ENCODE measurements at places on chromosomes 5 and 9.
A peak's percentile ranks its signal among the peaks of the same experiment; 100 is the strongest.

DNA sequence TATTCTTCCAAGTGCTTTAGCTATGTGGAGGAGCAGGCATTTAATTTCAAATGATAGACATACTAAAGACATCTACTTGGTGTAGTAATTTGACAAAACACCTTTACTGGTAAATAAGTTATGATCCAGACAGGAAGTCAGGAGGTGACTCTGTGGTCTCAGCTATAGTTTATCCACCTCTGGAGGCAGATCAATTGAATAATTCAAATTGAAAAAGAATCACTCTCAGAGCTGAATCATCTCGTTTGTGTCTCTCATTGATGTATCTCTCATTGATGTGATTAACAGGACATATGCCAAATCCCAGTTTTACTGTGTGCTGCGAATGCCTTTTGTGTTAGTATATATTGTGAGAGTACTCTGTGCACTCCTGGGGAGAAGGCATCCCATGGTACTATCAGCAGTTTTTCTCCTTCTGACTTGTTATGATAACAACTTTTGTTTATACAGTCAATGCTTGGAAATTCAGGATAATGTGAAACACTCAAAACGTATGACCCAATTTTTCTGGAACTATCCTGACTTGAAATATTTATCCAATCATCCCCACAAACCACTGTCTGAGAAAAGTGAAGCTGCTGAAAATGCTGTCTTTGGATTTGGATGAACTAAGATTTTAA, 48.5 kb upstream of the DAB2 start:
- no peak for DNase-seq

DNA sequence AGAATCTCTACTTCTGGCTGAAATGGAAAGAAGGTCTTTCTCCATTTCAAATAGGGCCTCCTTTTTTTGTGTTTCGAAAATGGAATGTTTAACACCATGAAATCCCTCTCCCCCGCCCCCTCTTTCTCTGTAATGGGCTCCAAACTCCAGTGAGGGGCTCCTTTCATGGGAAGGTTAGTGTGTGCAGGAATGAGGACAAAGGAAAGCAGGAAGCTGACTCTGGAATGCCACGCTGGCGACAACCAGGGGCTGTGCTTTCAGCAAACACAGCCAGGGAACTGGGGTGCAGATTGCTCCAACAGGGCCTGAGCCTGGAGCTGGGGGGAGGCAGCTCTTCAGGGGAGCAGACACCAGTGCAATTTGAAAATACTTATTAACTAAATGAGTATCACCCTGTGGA, 82.8 kb downstream of the CRB2 start:
- no peak for DNase-seq

DNA sequence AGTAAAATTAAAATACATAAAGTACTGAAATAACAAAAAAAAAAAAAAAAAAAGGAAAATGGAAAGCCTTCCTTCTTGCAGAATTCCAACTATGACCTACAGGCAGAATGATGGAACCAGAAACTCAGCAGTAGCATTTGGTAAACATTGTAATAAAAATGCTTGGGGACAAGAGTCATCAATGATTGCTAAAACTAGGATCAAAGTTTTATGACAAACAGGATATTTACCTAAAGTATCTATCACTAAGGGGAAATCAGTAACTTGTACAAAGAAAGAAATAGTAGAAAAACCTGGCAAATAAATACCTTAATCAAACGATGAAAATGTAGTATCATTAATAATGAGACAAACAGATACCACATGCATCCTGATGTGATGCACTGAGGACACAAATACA, 17.5 kb downstream of the ERMP1 start:
- no peak for DNase-seq

- no peak for DNase-seq
Measured at GRCh38 chr5:31656806-31657205, 17.9 kb downstream of the PDZD2 start.

GRCh38 chr9:135822374-135822755, 85.0 kb downstream of the CAMSAP1 start:
- DNase-seq = no peak

- DNase-seq = no peak
Measured at GRCh38 chr9:36192196-36192595, 1.5 kb downstream of the CLTA start.

DNA sequence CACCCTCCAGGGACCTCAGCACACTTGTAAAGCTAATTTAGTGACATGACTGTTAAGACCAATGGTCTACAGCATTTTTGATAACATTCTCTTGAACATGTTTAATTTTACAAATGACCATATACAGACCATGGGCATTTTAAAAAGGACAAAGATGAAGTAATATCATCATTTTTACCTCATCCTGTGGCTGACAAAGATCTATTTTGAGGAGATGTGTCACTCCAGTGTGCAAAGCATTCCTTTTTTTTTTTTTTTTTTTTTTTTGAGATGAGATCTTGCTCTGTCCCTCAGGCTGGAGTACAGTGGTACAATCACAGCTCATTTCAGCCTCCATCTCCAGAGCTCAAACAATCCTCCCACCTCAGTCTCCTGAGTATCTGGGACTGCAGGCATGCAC, 118.2 kb upstream of the TBC1D2 start:
- DNase-seq = no peak

DNA sequence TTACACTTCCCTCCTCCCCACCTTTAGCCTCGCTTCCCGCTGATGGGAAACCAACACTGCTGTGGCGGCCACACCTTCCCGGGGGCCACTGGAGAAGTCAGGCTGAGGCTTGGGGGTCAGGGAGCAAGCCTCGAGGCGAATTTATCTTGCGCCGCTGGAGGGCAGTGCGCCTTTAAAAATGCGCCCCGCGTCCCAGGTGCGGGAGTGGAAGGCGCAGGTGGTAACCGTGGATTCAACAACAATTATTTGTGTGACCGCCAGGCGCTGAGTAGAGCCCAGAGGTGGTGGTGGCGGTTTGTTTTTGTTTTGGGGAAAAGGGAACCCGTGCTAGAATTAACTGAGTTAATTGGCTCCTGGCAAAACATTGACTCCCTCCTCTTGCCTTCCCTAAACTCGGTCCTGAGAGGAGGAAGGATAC, 1.1 kb downstream of the CFAP77 start:
- peak; percentile 69 for DNase-seq

GRCh38 chr5:134436523-134437339, 25.1 kb upstream of the CDKN2AIPNL start:
- peak; percentile 38 for DNase-seq

DNA sequence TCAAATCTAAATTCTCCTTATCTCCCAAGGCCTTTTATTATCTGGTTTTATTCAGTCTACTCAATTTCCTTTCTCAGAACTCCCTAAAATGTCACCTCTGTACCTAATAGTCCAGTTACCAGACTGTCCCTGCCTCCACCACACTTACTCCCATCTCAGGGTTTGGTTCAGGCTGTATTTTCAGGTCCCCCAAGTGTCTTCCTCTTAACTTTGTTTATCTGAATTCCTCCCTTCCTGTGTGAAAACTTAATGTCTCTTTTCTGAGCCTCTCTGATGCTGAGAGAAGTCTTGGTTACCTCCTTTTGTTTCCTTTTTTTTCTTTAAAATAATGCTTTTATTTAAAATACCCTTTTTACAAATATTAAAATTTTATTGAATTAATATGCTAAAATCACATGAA, 133.4 kb downstream of the PAM start:
- no peak for DNase-seq

DNA sequence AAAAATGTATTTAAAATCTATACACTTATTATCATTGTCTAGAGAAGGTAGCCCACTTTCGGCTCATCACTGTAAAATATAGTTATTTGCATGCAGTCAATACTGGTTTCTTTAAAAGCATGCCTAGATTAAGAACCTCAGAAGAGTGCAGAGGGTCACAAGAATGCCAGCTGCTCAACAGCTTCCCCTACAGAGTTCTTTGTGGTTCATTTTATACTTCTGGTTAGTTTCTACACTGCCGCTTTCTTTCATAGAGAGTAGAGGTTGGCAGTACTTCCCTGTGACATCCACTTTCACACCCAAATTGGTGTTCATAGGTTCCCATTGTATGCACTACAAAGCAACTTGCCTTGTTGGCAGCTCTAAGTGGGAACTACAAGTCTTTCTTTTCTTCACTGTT, 137.3 kb downstream of the KIAA0825 start:
- DNase-seq = no peak

- DNase-seq = peak; percentile 20
Measured at GRCh38 chr9:22079873-22080341, 70.8 kb upstream of the CDKN2B start.

GRCh38 chr9:14730461-14730898, 7.9 kb upstream of the CER1 start:
- DNase-seq = no peak

GRCh38 chr5:55303238-55303690, 4.2 kb downstream of the DHX29 start:
- DNase-seq = no peak

- DNase-seq = no peak
Measured at GRCh38 chr9:99039505-99040182, 65.3 kb upstream of the TGFBR1 start.

DNA sequence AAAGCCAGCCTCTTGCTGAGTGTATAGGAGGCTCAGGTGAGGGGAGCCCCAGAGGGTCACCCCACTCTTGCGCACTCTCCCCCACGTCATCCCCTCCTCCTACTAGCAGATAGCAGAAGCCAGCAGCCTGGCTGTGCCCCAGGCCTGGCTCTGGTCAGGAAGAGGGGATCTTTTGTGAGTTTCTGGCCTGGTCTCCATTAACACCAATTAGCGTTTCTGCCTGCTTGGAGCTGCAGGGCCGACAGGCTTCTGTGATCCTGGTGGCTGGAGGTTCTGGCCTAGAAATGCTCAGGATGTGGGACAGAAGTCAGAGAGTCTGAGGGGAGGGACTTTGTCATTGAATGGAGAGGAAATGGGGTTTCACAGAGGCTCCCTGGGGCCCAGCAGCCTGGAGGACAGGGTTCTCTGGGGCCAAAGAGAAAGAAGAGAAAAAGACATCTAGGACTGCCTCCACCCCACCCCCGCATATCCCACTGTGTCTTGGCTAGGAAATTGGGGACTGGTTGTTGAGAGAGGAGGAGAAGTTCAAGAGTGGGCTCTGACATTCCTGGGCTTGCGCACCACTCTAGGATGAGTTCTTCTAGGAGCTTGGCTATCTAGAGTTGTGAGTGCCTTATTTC, 47.5 kb upstream of the ARAP3 start:
- DNase-seq = no peak

- DNase-seq = no peak
Measured at GRCh38 chr5:113157886-113158285, 181.3 kb downstream of the DCP2 start.

GRCh38 chr5:170711300-170711699, 72.2 kb upstream of the GABRP start:
- no peak for DNase-seq

DNA sequence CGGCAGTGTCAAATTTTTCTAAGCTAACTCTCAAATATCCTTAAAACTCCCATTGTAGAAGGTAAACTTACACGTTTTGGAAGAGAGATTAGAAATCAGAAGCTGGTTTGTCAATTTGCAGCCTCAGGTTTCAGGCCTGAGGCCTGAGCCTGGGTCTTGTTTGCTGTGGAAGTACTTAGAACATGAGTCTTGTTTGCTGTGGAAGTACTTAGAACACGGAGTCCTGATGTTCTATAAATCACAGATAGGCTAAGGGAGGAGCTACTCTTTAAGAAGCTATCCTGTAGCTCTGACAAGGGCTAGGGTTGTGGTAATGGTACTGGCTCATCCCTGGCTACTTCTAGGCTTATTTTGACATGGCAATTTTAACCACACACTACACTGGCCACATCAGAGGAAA, 97.8 kb downstream of the FBXW11 start:
- DNase-seq = no peak

DNA sequence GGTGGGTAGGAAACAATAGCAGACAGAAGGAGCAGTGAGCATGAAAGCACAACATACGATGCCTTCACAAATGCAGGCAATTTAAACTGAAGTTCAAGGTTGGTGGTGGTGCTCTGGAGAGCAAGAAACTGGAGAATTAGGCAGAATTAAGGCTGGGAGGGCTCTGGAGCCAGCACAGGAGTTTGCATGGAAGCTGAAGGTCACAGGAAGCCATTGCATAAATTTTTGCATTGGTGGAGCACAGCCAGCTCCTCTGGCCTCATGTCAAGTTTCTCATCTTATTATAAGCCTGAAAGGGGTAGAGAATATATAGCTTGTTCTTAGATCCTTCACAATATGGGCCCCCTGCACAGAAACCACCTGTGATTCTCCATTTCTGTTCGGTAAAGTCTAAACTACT, 207.4 kb downstream of the PAPPA start:
- DNase-seq = no peak

DNA sequence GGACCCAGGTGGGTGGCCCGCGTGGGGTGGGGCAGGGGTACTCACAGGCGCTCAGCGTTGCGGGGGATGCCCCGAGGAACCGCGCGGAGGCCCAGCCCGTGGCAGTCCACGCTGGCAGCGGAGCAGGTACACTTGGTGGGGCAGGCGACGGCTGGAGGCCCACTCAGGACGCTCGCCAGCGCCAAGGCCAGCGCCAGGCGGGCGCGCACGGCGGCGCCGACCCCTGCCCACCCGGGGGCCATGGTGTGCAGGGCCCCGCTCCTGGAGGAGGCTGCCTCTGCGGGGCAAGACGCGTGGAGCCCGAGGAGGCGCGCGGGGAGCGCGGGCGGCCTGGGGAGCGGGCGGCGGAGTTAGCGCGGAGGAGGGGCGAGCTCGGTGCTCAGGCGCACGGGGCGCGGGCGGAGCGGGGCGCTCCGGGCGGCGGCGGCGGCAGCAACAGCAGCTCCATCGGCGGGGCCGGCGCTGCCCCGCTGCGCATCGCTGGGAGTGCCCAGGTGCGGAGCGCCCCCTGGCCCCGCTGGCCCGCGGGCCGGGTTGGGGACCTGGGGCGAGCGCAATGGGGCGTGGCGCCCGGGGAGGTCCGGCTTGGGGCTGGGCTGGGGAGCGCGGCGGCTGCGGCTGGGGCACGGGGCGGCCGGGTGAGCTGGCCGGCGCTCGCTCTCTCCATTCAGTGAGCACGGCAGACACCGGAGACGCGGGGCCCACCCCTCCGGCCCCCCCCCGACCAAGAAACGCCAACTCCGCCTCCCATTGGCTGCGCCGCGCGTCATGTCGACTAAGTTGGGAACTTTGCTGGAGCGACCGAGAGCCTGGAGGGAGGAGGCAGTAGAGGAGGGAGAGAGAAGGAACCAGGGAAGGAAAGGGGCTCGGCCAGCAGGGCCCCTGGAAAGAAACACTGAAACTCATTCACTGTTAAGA, at the start of gene SLIT3:
SLIT3 (minus strand) TSS at position 672 of the 918 bp plus-strand sequence; CDS start at position 242, 430 bp downstream.
- DNase-seq = no peak

- no peak for DNase-seq
Measured at GRCh38 chr5:154218786-154219185, 28.3 kb downstream of the GALNT10 start.

DNA sequence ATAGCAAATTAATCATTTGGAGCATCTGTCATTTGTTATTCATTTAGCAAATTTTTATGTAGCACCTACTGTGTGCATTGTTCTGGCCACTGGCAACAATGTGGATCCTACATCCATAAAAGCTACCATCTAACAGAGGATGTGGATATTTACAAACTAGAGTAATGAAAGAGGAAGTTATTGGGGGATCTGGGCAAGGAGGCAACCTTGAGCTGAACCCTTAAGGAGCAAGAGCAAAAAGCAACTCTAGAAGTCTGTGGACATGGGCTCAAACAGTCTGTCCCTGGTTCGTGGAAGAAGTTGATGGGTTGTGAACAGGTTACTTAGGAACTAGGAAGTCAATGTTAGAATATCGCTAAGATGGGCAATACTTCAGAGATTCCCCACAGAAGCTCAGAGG, 259.9 kb downstream of the SYK start:
- DNase-seq = no peak
